ENCODE measurements at places on chromosomes 12 and 14.

GRCh38 chr12:4168036-4168435 is 105.5 kb upstream of the CCND2 start:
- no peak for DNase-seq

DNA sequence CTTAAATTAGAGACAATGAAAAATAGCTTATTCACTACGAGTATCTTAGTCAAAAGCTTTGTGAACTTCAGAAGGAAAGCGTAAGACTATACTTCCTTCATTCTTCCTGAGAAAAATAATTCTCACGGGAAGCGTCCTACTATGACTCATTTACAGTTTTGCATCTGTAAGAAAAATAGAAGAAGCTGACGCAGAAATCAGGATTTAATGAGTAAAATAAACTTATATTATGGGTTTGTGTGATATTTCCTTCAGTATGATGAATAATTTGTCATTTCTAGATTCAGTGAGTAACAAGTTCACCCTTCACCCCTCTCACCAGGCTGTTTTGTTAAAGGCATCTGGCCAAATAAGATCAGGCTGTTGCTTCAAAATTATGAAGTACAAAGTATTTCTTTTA is 17.8 kb upstream of the PDE3A start:
- no peak for DNase-seq

GRCh38 chr14:100034961-100035500 is 30.2 kb upstream of the EVL start:
- no peak for DNase-seq

- no peak for DNase-seq
Observed at GRCh38 chr14:70882776-70883492, 24.3 kb upstream of the PCNX1 start.

DNA sequence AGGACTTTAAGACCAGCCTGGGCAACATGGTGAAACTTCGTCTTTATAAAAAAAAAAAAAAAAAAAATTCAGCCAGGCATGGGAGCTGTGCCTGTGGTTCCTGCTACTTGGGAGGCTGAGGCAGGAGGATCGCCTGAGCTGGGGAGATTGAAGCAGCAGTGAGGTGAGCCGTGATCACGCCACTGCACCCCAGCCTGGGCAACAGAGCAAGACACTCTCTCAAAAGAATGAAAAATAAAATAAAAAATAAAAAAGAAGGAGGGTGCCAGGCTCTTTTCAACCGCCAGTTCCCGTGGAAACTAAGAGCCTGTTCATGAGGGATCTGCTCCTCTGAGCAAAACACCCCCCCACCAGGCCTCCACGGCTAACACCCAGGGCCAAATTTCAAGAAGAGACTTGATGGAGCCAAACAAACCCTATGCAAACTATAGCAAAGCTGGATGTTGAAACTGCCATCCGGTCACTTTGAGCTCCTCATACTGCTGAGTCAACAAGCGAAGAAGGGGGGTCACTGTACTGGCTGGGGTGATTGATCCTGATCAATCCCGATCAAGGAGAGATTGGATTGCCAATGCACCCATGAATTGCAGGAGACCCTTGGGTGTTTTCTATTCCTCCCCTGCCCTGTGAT is 23.4 kb downstream of the DLK1 start:
- no peak for DNase-seq
